RWPE1 (cell line): ENCODE measurements at places on chromosomes 16 and 17.

DNA sequence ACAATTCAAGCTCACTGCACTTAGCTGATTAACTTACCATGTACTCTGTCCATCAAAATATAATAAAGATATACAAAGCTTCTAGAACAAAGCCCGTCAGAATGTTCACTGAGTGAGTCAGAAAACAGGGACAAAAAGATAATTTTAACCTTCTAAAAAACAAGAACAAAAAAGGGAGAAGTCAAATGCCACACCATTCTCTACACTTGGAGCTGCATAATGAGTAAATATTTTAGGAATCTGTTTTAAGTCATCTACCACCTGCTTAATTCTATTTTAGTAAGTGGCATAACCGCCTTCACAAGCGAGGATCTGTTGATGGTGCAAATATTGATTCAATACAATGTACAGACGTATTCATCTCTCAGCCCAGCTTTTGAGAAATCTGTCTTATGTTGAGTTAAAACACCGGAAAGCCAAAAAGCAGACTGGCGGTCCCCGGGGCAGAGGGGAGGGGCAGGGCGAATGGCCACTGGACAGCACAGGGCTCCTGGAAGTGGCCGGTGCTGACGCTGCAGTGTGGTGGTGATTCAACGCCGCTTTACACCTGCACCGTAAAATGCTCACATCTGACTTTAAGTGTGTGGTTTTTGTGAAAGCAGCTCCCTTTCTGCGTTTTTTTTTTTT lies 20.1 kb downstream of the RAB40B start:
- DNase-seq, result no peak

GRCh38 chr16:12324152-12324551 lies 347.6 kb downstream of the SNX29 start:
- DNase-seq, result no peak

DNA sequence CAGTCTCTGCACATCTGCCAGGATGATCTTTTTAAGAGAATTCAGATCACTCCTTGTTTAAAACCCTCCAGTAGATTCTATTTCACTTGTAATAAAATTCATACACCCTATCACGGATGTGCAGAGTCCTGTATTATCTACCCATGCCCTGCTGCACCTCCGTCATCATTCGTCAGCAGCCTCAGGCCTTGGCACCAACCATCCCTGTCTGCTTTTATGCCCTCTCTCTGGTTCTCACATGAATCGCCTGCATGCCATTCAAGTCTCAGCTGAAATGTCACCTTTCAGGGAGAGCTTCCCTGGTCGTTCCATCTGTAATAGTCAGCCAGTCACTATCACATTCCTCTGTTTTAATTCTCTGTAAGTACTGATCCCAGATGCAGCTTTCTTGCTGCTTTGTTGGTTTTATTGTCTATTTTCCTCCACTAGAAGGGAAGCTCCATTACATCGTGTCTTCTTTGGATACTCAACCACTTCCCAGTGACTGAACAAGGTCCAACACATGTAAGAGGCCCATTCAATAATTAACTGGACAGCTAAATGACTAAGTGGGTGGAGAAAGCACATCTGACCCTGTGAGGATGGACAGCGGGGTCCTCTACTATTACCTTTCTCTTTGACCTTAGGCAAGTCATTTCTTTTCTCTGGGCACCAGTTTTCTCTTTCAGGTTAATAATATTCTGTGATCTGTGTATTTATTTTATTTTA lies 81.2 kb upstream of the GOT2 start:
- peak; percentile 27 for DNase-seq

DNA sequence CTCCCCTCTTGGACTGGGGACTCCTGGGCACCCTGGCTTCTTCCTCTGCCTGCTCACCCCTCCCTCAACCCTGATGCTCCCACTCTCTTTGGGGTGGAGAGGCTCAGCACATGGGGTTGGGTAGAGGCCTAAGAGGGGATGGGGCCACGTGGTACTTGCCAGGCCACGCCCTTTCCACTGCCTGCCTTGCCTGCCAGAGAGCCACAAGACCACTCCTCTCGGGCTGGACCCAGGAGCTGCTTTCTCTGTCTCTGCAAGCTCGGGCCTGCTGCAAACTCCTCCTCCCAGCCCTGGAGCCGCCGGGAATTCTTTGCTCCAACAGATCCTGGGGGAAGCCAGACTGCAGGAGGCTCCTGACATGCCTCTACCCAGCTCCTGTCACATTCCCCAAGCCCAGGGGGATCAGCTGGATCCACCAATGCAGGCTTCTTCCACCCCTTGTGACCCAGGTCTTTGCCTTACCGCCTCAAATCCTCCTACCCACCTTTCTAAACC lies 11.8 kb downstream of the DLX4 start:
- peak; percentile 70 for DNase-seq

DNA sequence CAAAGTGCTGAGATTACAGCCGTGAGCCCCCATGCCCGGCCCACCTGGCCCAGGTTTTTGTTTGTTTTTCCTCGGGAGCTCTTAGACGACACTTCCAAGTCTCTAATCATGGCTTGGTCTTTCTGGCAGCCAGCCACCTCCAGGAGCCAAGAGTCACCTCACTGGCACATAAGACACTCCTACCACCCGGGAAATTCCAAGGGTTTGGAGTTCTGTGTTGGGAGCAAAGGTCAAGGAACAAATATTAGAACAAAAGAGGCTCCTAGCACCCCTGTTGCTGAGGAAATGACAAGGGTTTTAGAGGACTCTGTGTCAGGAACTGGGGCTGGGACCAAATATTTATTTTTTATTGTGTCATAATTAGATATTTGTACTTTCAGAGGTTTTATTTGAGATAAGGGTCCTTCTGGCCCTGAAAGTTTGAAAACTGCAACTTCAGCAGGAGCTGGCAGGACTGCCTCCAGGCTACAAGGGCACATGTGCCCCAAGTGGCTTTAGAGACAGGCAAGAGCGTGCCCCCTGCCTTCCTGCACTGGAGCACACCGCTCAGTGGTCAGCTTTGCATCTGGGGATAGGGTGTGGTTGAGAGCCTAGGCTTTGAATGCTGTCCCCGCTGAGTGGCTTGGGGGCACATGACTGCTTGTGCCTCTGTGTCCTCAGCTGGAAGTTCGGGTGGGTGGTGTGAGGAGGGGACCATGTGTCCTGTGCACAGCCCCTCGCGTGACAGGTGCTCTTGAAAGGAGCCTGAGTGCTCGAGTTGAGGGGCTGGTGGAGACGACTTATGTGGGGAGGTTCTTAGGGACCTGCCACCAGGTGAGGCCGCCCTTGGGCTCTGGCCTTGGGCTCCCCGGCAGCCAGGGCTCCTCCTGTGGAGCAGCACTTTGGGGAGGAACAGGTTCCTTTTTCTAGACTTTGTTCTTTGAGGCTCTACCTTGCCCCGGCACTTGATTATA lies 29.7 kb downstream of the MGRN1 start:
- DNase-seq, result no peak

DNA sequence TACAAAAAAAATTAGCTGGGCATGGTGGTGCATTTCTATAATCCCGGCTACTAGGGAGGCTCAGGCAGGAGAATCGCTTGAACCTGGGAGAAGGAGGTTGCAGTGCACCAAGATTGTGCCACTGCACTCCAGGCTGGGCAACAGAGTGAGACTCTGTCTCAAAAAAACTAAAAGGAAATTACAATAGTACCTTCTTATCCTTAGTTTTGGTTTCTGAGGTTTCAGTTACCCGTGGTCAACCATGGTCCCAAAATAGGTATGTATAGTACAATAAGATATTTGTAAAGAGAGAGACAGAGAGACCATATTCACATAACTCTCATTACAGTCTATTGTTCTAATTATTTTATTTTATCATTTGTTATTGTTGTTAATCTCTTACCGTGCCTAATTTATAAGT lies 24.3 kb upstream of the MYH10 start:
- DNase-seq, result no peak

DNA sequence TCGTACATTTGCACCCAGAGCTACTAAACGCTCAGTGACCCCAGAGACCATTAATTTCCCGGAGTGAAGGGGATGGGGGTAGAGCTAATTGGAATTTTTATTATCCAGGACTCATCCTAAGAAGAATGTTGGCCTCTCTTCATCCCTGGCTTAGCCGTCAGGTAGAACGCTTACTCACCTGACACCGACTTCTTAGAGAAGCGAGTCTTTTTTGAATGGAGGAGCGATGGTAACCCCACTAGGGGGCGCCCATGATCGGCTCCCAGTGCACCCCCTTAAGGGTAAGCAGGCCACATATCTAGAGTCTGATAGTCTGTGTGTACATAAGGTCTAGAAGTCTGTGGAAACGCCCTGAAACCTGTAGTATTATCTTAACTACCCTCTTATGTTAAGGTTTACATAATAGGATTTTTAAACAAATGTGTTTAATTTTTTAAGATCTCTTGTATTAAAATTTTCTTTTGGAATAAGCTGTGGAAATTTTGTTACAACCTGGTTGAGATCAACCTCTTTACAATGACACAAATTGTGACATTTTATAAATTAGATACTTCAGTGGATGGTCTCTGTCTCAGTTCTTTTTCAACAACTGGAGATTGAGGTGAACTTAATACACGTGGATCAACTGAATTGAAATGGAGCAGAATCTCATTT lies 229.8 kb downstream of the CPPED1 start:
- peak; percentile 54 for DNase-seq

DNA sequence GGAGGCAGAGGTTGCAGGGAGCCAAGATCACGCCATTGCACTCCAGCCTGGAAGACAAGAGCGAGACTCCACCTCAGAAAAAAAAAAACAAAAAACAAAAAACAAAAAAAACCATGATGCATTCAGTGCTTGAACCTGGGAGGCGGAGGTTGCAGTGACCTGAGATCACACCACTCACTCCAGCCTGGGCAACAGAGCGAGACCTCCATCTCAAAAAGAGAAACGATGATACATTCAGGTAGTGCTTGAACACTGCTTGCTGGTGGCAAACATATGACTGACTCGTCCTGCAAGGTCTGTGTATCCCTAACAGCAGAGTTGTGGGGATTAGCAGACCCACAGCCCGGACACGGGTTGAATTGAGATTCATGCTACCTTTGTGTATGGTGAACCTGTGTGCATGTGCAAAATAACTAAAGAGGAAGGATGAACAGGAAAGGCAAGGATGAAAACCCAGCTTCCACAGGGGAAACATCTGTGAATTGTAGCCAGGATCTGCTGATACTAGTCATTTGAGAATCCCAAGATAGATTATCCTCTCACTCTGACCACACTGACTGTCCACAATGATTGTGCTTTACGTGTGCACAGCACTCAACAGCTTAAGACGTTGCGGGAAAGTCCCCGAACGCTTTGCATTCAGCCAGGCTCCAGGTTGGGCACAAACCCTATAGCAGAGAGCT lies 52.4 kb upstream of the MRPS23 start:
- no peak for DNase-seq

- no peak for DNase-seq
Observed at GRCh38 chr17:55390364-55390977, 31.2 kb downstream of the MMD start.

GRCh38 chr17:14211801-14212200 lies 24.9 kb downstream of the CDRT15 start:
- no peak for DNase-seq
